ENCODE measurements at places on chromosomes 5 and 9.

GRCh38 chr5:44646016-44646415 lies 162.7 kb upstream of the MRPS30 start:
- no peak for DNase-seq

DNA sequence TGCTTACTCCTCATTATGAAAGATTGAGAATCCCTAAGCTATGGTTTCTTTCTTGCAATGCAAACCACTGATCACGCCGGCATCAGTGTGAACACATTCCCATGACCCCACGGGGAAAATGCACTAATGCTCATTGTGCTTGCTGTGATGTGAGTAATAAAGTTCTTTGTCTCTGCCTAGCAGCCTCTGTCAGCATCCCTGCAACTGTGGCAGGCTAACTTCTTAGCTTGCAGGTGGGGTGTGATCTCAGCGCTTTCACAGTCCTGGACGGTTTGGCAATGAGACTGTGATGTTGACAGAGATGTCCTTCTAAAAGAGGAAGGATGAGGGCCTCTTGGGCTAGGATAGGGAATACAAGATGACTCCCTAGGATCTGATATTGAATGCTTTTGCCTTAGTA lies 1218.7 kb downstream of the EFNA5 start:
- no peak for DNase-seq

DNA sequence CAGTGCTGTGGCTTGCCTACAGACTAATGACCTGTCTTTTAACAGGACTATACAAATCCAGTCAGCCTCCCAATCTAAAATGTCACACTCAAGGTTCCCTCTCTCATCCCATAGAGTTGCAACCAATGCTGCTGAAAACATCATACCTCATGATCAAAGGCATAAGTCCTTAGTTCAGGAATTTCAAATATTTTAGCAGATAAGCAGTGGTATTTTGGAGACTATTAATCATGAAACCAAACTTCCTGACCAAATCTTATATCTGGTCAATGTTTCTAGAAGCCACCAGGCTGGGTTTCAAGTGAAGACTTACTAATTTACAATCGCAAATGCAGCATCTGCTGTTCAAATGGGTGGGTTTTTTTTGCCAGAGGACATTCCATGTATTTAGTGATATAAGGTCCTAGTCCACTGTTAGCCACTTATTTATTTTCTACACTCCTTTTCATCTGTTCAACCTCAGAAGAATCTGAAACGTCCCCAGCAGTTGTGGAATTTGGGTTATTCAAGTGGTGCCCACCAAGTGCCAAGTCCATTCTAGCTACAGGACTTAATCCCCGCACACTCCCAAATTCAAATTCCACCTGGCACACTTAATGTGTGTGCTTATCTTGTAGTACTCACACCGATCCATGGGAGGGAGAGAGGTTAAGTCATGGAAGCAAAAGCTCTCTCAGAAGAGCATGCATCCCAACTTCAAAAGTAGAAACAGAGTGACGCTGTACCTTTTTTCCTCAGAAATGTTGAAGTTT lies 5.8 kb downstream of the TAS2R1 start:
- DNase-seq: no peak

- no peak for DNase-seq
Observed at GRCh38 chr5:123450640-123451039, 27.4 kb upstream of the CEP120 start.

DNA sequence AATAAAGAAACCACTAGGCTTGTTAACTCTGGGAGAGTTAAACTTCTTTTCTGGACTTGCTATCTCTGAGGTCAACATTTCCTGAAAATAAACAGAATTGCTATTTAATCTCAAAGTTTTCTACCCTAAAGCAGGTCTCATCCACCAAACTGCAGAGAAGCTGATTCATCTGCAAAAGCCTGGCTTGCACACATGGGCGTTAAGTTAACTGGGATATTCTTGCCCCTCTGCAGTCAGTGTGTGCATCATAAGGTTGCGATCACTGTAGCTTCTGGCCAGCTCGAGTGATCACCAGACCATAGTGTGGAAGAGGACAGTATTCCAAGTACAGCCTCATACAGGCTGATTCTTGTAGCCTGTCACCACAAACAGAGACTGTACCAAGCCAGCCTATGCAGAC lies 99.2 kb downstream of the SPOCK1 start:
- no peak for DNase-seq

DNA sequence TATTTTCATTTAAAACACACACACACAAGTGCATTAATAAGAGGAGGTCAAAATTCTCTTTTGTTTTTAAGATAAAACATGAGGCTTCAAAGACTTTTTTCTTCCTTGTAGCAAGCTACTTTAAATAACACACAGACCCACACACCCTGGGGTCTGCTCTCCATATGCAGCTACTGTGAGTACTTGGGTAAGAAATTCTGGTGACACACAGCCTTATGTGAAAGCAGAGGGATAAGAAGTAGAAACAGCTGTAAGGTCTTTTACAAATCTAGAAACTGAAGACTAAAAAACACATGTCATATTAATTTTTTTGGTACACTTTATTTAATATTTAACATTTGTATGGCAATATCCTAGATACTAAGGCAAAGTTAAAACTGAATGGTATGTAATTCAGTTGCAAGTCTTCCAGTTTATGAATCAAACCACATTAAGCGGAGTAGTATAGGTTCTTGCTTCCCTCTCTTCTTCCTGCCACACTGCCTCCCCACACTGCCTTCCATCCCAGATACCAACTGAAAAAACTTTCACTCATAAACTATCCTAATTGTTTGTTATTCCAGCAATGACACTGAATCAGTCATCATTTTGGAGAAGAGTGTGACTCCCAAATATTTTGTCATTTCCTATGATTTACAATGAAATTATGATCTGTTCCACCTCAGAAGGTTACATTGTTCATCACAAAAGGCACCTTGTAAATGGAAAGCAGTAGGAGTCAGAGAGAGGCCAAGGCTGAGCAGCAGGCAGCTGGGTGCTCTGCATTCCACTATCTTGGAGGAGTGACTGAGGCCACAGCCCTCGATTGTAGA lies 92.0 kb downstream of the PLCXD3 start:
- no peak for DNase-seq

DNA sequence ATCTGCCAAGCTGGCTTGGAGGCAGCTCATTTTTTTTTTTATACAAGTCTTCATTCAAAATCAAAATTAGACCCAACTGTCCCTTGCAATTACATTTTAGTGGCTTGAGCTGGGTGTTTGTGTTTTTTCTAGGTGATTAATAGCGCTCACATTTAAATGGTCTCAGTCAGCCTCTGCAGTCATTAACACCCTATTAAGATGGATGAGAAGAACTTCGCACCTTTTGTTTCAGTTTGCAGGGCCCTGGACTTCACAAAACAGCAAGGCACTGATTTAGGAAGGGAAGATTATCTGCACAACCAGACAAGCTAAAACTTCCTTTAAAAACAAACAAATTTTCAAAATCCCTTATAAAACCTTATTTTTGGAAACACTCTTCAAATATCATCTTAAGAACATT lies 374.8 kb downstream of the EFNA5 start:
- no peak for DNase-seq

DNA sequence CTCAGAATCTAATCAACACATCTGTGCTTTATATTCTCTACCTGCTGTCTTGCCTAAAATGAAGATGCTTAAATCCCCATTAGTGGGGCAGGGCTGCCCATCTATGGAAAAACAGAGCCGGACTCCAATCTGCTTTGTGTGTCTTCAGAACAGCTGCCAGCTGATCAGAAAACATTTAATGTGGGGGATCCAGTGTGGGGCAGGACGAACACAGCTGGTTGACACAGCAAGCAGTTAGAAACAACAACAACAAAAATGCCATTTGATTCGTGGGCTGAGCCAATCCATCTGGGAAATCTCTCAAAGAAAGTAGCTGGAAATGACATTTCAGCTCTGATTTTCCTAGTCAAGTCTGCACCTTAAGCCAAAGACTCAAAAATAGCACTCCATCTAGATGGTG lies 99.8 kb downstream of the PPP2R2B start:
- DNase-seq: no peak

- no peak for DNase-seq
Observed at GRCh38 chr5:157799578-157799977, 56.1 kb downstream of the LSM11 start.
